Uterus (tissue), 4 donors: ENCODE measurements at places on chromosomes 2 and 18. TPM values are rescaled to one million over a fixed set of nuclear protein-coding genes. Genes with fewer than 3 reads are reported as not detected.

TNS1 gene
- 439 TPM for total RNA-seq

DNA sequence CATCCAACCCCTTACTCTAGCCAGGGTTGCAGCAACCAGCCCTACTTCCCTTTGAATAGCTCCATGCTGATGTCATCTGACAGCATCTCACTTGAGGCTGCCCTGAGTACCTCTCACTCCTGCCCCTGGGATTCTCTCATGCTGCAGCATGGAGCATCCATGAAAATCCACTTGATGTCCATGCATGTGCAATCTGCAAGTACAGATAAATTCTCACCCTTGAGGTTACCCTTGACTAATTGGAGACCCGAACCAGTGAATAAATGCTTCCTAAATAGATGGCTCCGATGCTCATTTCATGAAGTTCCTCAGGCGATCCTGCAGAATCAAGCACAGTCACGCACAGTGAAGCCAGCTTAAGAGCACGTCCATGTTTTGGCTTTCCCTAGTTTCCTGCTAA lies 298.3 kb downstream of the RBM43 start:
- H3K27ac ChIP-seq = no peak overlapping the region
- no peaks in the 10 kb centered on the region for H3K27me3 ChIP-seq
- DNase-seq = no peak
- H3K4me3 ChIP-seq = no peak overlapping the region

DNA sequence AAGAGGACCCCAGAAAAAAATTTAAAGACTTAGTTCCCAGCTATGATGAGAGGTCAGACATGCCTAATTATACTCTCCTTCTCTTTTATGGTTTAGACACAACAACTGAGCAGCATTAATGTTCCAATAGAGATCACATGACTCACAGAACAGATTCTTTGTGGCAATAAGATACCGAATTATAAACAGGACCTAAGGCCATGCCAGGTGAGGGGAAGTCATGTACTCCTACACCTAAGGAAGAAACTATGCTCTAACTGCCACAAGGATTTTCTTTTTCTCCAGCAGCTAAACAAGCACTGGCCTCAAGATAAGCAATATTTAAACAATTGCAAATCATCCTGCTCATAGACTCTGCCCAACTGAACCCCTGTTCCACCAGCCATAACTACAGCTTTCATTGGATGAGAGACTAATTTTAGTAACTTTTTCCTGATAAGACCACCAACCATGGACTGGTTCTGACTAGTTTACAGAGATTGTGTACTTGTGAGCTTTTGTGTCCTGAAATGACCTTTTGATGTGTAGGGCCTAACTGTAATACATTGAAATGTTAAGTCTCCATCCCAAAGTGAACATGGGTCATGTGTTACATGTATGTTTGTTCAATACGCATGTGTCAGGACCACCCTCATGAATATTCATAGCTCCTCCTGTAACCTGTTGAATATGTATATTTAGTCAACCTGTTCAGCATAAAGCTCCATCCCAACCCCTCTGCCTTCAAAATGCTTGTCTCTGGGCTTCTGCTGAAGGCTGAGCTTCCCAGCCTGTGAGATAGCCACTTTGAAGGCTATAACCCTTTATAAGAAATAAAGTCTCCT lies 21.6 kb upstream of the NFE2L2 start:
- no peak for DNase-seq
- H3K4me1 ChIP-seq = no peaks in the 10 kb centered on the region
- no peak overlapping the region for H3K4me3 ChIP-seq
- no peaks in the 10 kb centered on the region for H3K36me3 ChIP-seq
- no peak overlapping the region for H3K27ac ChIP-seq
- H3K27me3 ChIP-seq = no peaks in the 10 kb centered on the region

DNA sequence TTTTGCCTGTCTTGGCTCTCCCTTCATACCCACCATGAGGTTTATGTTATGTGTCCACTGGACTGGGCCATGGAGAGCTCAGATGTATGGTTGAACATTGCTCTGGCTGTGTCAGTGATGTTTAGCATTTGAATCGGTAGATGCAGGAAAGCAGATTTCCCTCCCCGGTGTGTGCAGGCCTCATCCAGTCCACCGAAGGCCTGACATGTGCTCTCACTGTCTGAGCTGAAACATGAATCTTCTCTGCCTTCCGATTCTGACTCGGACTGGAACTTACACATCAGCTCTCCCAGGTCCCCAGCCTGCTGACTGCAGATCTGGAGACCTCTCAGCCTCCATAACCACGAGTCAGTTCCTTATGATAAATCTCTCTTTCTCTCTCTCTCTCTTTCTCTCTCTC lies 72.4 kb upstream of the SLC66A3 start:
- DNase-seq = no peak
- H3K27me3 ChIP-seq = no peaks in the 10 kb centered on the region
- H3K36me3 ChIP-seq = no peaks in the 10 kb centered on the region
- no peak overlapping the region for H3K27ac ChIP-seq
- H3K4me3 ChIP-seq = no peak overlapping the region
- no peaks in the 10 kb centered on the region for H3K4me1 ChIP-seq

GRCh38 chr2:166653185-166653813 lies 159.2 kb upstream of the SCN7A start:
- no peaks in the 10 kb centered on the region for H3K36me3 ChIP-seq
- H3K27me3 ChIP-seq = no peaks in the 10 kb centered on the region
- no peak overlapping the region for H3K4me3 ChIP-seq
- no peak for DNase-seq
- H3K4me1 ChIP-seq = no peaks in the 10 kb centered on the region
- no peak overlapping the region for H3K27ac ChIP-seq

- H3K27ac ChIP-seq = no peak overlapping the region
- H3K27me3 ChIP-seq = no peaks in the 10 kb centered on the region
- H3K36me3 ChIP-seq = no peaks in the 10 kb centered on the region
- no peaks in the 10 kb centered on the region for H3K4me1 ChIP-seq
Observed at GRCh38 chr2:183014005-183014404, 24.3 kb downstream of the NCKAP1 start.
